ENCODE measurements at places on chromosomes 5 and 9. TPM values are rescaled to one million over a fixed set of nuclear protein-coding genes. Genes with fewer than 3 reads are reported as not detected.
A peak's percentile ranks its signal among the peaks of the same experiment; 100 is the strongest.

GRCh38 chr9:31486630-31487029, 897.8 kb upstream of the ACO1 start:
- no peaks in the 10 kb centered on the region for H3K4me1 ChIP-seq
- no peak for DNase-seq
- H3K27ac ChIP-seq, result no peak overlapping the region
- H3K36me3 ChIP-seq, result no peaks in the 10 kb centered on the region
- no peaks in the 10 kb centered on the region for H3K27me3 ChIP-seq

Gene C7
- total RNA-seq, result not detected

Gene FAM81B
- total RNA-seq, result not detected

Gene GARNL3
- total RNA-seq, result 11.8 TPM

- DNase-seq, result no peak
- no peak overlapping the region for H3K4me3 ChIP-seq
- no peak overlapping the region for H3K27ac ChIP-seq
- no peaks in the 10 kb centered on the region for H3K36me3 ChIP-seq
- H3K27me3 ChIP-seq, result no peaks in the 10 kb centered on the region
Observed at GRCh38 chr9:121860744-121861143, 209.3 kb downstream of the DAB2IP start.

GRCh38 chr5:29833394-29833793, 1360.1 kb upstream of the CDH6 start:
- no peak overlapping the region for H3K27ac ChIP-seq
- no peak for DNase-seq
- no peaks in the 10 kb centered on the region for H3K4me1 ChIP-seq
- H3K4me3 ChIP-seq, result no peak overlapping the region
- H3K36me3 ChIP-seq, result no peaks in the 10 kb centered on the region
- no peaks in the 10 kb centered on the region for H3K27me3 ChIP-seq

Gene ANKRD33B
- total RNA-seq, result 25.3 TPM

GRCh38 chr9:27499451-27499850, 24.6 kb upstream of the IFNK start:
- no peak overlapping the region for H3K4me3 ChIP-seq
- no peaks in the 10 kb centered on the region for H3K4me1 ChIP-seq
- H3K36me3 ChIP-seq, result no peaks in the 10 kb centered on the region
- no peak overlapping the region for H3K27ac ChIP-seq
- H3K27me3 ChIP-seq, result no peaks in the 10 kb centered on the region

Gene PPP2R2B
- 9.8 TPM for total RNA-seq

- no peaks in the 10 kb centered on the region for H3K36me3 ChIP-seq
- no peak overlapping the region for H3K27ac ChIP-seq
- H3K4me3 ChIP-seq, result no peak overlapping the region
- DNase-seq, result no peak
Observed at GRCh38 chr9:37961351-37961750, 57.4 kb upstream of the SLC25A51 start.

- no peak overlapping the region for H3K27ac ChIP-seq
- no peak overlapping the region for H3K4me3 ChIP-seq
- no peaks in the 10 kb centered on the region for H3K27me3 ChIP-seq
- peaks cover 43% of the 10 kb centered on the region for H3K4me1 ChIP-seq
Observed at GRCh38 chr5:169094586-169095409, 206.1 kb downstream of the SLIT3 start.

GRCh38 chr5:79509244-79509885, 4.6 kb downstream of the HOMER1 start:
- DNase-seq, result no peak
- no peak overlapping the region for H3K4me3 ChIP-seq
- H3K27ac ChIP-seq, result no peak overlapping the region
- H3K4me1 ChIP-seq, result peaks cover 13% of the 10 kb centered on the region

DNA sequence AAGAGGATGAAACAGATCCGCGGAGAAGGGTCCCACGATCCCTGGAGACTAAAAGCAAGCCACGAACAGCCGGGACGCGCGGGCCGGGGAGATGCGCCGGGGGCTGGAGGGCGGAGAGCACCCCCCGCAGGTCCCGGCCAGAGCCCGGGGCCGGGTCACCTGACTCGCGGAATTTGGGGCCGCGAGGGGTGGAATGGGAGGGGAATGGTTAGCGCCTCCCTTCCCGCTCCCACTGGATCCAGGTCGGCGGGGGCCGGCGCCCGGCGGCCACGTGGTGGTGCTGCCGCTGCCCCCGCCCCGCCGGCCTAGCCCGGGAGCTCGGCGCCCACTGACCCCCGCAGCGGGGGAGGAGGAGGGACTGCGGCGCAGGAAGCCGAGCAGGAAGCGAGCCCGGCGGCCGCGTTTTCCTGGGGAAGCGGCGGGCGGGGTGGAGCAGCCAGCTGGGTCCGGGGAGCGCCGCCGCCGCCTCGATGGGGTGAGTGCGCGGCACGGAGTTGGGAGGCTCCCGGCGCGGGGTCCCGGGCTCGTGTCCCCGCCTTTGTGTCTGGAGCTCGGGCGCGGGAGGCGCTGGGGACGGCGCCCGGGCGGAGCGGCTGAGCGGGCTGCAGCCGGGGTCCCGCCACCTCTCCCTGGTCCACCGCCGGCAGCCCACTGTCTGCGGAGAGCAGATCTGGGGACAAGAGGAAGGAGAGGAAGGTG, at the start of gene RAI14:
TSS of gene RAI14 (plus strand) at position 328 of the 699 bp plus-strand sequence. CDS start 30,592 bp downstream, outside the sequence.
- peaks cover 12% of the 10 kb centered on the region for H3K4me1 ChIP-seq
- H3K27ac ChIP-seq, result peak within 1 kb of the TSS; percentile 48
- no peaks in the 10 kb centered on the region for H3K27me3 ChIP-seq
- DNase-seq, result peak; percentile 93
- no peaks in the 10 kb centered on the region for H3K36me3 ChIP-seq

- H3K36me3 ChIP-seq, result no peaks in the 10 kb centered on the region
- H3K4me1 ChIP-seq, result no peaks in the 10 kb centered on the region
- H3K27ac ChIP-seq, result no peak overlapping the region
- H3K27me3 ChIP-seq, result no peaks in the 10 kb centered on the region
- no peak overlapping the region for H3K4me3 ChIP-seq
- DNase-seq, result no peak
Observed at GRCh38 chr9:23598994-23599393, 227.0 kb downstream of the ELAVL2 start.

- no peak for DNase-seq
- no peaks in the 10 kb centered on the region for H3K27me3 ChIP-seq
- no peaks in the 10 kb centered on the region for H3K36me3 ChIP-seq
Observed at GRCh38 chr5:142426129-142427014, 101.6 kb upstream of the SPRY4 start.

DNA sequence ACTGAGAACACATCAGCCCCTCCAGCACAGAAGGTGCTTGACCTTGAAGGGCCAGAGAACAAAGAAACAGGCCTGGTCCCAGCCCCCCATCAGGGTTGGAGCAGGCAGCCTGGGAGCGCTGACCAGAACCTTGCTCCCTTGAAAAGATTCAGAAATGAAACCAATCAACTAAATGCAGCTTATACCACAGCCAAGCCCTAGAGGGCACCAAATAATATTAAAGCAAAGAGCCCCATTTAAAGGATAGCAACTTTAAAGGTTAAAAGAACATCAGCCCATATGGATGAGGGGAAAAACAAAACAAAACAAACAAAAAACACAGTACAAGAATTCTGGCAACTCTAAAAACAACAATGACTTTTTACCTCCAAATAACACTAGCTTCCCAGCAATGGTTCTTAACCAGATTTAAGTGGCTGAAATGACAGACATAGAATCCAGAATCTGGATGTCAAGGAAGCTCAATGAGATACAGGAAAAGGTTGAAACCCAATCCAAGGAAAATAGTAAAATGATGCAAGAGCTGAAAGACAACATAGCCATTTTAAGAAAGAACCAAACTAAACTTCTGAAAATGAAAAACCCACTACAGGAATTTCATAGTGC, 471.9 kb downstream of the MTRR start:
- H3K27me3 ChIP-seq, result no peaks in the 10 kb centered on the region
- H3K4me3 ChIP-seq, result no peak overlapping the region
- H3K27ac ChIP-seq, result no peak overlapping the region
- H3K4me1 ChIP-seq, result no peaks in the 10 kb centered on the region

- H3K27ac ChIP-seq, result no peak overlapping the region
- no peak overlapping the region for H3K4me3 ChIP-seq
- H3K27me3 ChIP-seq, result no peaks in the 10 kb centered on the region
- no peaks in the 10 kb centered on the region for H3K36me3 ChIP-seq
Observed at GRCh38 chr5:74146796-74147195, 493.7 kb downstream of the ENC1 start.

DNA sequence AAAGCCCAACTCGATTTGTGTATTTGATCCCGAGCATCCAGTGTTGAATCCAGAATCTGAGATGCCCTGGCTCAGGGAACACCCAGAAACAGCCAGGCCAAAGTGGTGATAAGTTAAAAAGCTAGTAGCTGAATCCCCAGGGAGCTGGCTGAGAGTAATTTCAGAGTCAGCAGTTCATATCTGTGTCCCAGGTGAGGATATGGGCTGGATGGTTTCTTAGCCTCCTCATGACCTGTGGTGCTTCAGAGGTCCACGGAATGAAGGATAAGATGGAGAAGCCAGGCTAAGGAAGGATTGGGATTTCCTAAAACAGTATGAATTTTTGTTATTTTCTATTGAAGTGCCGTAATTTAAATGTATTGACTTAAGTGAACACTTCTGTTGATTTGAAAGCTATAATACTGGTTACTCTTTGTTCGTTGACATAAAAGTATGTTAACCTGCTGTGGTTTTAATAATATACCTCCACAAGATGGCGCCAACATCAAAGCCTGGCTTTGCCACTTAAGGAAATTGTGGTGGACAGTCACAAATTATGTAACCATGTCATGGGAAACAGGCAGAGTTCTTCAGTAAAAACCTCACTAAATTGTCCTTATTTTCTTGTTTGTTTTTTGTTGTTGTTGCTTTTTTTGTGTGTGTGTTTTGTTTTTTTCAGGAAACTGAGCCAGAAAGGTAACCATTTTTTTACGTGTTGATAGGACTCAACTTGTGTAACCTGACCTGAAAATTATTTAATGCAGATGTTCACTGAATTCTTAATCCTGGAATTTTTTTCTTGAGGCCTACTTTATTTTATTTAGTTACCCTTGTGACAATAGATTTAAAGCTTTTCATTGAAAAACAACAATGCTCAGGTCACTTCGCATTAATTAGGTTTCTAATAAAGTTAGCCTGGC, 11.4 kb downstream of the MTAP start:
- no peak overlapping the region for H3K27ac ChIP-seq
- no peak overlapping the region for H3K4me3 ChIP-seq
- H3K36me3 ChIP-seq, result no peaks in the 10 kb centered on the region
- peak; percentile 69 for DNase-seq
- no peaks in the 10 kb centered on the region for H3K4me1 ChIP-seq
- H3K27me3 ChIP-seq, result no peaks in the 10 kb centered on the region

Gene BTNL3
- 0.14 TPM for total RNA-seq

Gene GPR21
- total RNA-seq, result 2.0 TPM

Gene MORN5
- total RNA-seq, result not detected

Gene UGT3A2
- total RNA-seq, result not detected

- H3K27ac ChIP-seq, result no peak overlapping the region
- no peak for DNase-seq
- no peak overlapping the region for H3K4me3 ChIP-seq
- H3K27me3 ChIP-seq, result no peaks in the 10 kb centered on the region
- H3K36me3 ChIP-seq, result no peaks in the 10 kb centered on the region
- peaks cover 8% of the 10 kb centered on the region for H3K4me1 ChIP-seq
Observed at GRCh38 chr5:135440916-135441315, 6.2 kb downstream of the DCANP1 start.

Gene ITK
- not detected for total RNA-seq

DNA sequence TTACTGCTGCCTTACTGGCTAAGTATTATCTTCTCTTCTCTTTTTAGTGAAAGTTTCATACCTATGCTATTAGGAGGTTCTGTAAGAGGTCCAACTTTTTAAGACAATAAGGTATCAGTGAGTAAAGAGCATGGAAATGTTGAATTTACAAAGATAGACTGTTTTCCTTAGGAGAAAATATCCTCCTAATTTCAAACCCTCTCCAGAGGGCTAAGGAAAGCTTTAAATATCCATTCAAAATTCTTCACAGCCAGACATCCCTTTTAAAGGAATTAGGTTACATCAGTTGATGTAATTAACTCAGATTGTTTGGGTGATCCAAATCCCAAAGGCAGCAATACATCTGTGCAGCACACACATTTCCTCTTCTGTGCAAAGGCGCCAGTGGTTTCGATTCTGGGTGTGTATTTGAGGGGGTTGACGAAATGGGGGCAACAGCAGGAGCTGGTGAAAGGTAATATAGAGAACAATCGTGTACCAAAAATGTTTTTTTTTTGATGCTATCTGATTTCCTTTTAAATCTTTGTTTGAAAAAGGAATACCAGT, 273.8 kb upstream of the RPS23 start:
- no peaks in the 10 kb centered on the region for H3K4me1 ChIP-seq
- H3K36me3 ChIP-seq, result no peaks in the 10 kb centered on the region
- H3K27ac ChIP-seq, result no peak overlapping the region
- DNase-seq, result no peak

Gene PRDM9
- not detected for total RNA-seq

GRCh38 chr9:4066120-4066519, 233.7 kb downstream of the GLIS3 start:
- peaks cover 15% of the 10 kb centered on the region for H3K4me1 ChIP-seq
- peak overlapping the region; percentile 51 for H3K27ac ChIP-seq
- H3K4me3 ChIP-seq, result no peak overlapping the region
- H3K27me3 ChIP-seq, result no peaks in the 10 kb centered on the region

- peak; percentile 91 for DNase-seq
- H3K36me3 ChIP-seq, result no peaks in the 10 kb centered on the region
- no peaks in the 10 kb centered on the region for H3K27me3 ChIP-seq
- H3K27ac ChIP-seq, result peak overlapping the region; percentile 62
- no peak overlapping the region for H3K4me3 ChIP-seq
Observed at GRCh38 chr9:86126998-86127972, 27.9 kb upstream of the GOLM1 start.

DNA sequence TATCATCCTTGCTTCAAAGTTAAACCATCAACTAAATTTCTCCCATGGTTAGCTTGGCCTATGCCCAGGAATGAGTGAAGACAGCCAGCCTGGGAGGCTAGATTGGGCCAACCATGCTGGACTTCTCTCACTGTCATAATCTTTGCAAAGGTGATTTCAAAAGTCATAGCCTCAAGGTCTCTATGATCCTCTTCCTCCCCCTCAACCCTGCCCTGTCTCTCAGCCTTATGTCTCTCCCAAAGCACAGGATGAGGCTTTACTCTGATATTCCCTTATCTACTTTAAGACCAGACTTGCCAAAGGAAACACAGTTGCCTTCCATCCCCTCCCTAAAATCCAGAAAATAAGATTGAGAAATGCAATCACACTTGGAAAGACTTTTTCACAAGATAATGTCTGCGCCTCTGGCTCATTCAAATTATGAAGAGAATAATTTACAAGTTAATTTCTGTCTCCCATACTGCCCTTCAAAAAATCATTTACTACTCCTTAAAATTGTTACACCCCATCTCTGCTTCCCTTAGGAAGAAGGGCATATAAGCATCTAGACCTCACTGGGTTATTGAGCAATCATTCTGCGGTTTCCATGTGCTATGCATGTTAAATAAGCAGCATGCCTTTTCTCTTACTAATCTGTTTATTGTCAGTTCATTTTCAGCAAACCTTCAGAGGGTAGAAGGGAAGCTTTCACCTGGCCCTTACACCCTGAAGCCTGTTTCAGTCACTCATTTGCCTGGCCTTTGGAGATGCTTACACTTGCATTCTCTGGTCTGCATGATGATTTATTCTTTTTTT, 113.8 kb upstream of the ANKRD55 start:
- H3K4me3 ChIP-seq, result no peak overlapping the region
- H3K27ac ChIP-seq, result no peak overlapping the region
- no peaks in the 10 kb centered on the region for H3K27me3 ChIP-seq

- H3K27ac ChIP-seq, result peak overlapping the region; percentile 76
- no peak for DNase-seq
- no peaks in the 10 kb centered on the region for H3K36me3 ChIP-seq
- no peaks in the 10 kb centered on the region for H3K27me3 ChIP-seq
- no peak overlapping the region for H3K4me3 ChIP-seq
Observed at GRCh38 chr9:92295827-92296258, 2.3 kb upstream of the IARS1 start.

Gene TNFSF8
- total RNA-seq, result 0.20 TPM

Gene RNF180
- 0.61 TPM for total RNA-seq
